ENCODE measurements at places on chromosomes 5 and 9.

GRCh38 chr5:71633255-71634155, 46.4 kb downstream of the MCCC2 start:
- DNase-seq = no peak

DNA sequence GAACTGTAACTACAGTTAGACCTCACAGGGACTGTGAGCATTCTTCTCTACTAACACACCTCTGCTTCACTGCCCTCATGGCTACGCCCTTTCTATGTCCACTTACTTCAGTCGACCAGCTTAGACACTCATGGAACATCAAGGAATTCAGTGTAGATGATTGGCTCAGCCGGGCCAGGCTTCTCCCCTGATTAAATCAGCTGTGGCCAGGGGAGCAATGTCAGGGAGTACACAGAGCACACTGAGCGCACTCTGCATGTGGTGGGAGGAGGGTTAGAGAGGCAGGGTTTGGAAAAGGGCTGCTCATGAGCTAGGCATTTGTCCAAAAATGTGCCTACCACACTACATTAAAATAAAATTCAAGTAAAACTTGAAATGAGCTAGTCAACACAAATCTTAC, 400.5 kb downstream of the ARRDC3 start:
- DNase-seq = no peak

GRCh38 chr5:41637424-41637823, 127.0 kb upstream of the PLCXD3 start:
- no peak for DNase-seq

DNA sequence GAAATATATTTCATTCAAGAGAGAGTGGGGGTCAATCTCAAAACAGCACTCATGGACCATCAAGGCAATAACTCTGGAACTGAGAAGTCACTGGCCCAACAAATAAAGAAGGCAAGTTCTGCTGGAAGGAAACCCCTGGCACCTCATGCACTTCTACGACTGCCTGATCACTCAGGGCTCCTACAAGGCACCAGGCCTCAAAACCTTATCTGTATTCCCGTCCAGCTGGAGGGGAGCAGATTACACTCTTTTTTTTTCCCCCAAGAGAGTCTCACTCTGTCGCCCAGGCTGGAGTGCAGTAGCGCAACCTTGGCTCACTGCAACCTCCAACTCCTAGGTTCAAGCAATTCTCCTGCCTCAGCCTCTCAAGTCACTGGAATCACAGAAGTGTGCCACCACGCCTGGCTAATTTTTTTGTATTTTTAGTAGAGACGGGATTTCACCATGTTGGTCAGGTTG, 49.9 kb downstream of the P4HA2 start:
- no peak for DNase-seq

DNA sequence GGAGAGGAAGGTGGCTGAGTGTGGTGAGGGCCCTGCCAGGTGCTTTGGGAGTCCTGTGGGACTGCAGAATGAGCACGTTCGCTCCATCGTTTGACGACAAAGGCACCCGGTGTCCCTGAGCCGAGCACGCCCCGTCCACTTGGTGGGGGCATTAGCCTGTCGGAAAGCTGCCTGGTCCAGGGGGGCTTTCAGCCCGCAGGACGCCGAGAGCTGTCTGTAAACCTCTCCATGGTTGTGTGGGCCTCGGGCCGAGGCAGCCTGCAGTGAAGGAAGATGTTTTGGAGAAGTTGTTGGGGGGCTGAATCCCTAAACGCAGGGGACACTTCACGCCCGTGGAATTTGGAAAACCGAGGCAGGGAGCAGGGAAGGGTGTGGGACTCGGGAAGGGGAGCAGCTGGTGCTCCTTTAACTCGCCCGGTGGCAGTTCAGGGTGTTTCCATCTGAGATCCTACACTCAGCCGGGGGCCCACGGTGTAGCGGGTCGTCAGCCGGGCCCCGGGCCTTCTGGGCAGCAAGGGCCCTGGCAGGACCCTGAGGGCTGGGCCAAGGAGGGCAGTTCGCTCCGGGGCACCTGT, 53.8 kb downstream of the MRPL36 start:
- no peak for DNase-seq

DNA sequence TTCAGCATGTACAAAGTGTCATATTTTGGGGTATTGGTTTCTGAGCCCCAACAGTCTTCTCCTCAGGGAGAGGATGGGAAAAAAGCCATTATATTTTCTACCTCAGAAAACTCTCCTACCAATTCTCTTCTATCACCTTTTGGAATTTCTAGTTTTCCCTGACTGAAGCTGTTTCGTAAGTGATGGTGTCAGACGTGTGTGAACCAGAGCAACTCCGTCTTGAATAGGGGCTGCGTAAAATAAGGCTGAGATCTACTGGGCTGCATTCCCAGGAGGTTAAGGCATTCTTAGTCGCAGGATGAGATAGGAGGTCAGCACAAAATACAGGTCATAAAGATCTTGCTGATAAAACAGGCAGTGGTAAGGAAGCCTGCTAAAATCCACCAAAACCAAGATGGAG, 197.3 kb upstream of the C9orf72 start:
- no peak for DNase-seq

GRCh38 chr9:73807952-73808351, 656.3 kb downstream of the ANXA1 start:
- DNase-seq = no peak

- no peak for DNase-seq
Measured at GRCh38 chr5:146254223-146254622, 50.8 kb downstream of the RBM27 start.

DNA sequence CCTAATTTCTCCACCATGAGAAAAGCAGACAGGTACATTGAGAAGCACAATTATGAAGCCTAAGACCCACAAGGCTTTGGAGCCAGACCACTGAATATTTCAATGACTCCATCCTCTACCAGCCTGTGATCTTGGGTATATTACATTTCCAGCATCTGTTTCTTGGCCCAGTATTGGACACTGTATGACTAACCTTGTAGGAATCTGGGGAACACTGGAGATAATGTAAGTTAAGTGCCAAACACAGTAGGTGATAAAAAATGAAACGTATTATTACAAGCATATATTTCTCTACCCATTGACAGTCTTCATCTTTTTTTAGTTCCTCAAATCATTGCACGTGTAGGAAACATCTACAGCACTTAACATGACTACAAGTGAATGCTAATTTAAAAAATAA, 28.6 kb upstream of the FEM1C start:
- no peak for DNase-seq

Data from natural killer cell treated with Interleukin-12 subunit alpha and Interleukin-12 subunit beta and Interleukin-15 and Interleukin-18, amount 100 ng/mL, for 72 hours (primary cell).